ENCODE measurements at places on chromosomes 11 and 22. TPM values are rescaled to one million over a fixed set of nuclear protein-coding genes. Genes with fewer than 3 reads are reported as not detected.
A peak's percentile ranks its signal among the peaks of the same experiment; 100 is the strongest.

Gene MARK2
- 24.7 TPM for polyA plus RNA-seq

Gene UPK3A
- 0.93 TPM for polyA plus RNA-seq

Gene UQCR10
- polyA plus RNA-seq: 411 TPM

Gene MEN1
- 21.2 TPM for polyA plus RNA-seq

Gene PHF21B
- polyA plus RNA-seq: 0.03 TPM

Gene KREMEN1
- 13.9 TPM for polyA plus RNA-seq

Gene POTEH
- polyA plus RNA-seq: not detected

- peak; percentile 55 for DNase-seq
Observed at GRCh38 chr22:42074132-42074811, at the start of gene PHETA2. Gene PHETA2 (plus strand): TSS chr22:42074248. CDS start chr22:42077294, 3,046 bp downstream.

GRCh38 chr11:65569164-65569972, 909 bp upstream of the ZNRD2 start:
- DNase-seq: no peak

GRCh38 chr11:122843281-122844141, 5.2 kb downstream of the CRTAM start:
- DNase-seq: no peak

DNA sequence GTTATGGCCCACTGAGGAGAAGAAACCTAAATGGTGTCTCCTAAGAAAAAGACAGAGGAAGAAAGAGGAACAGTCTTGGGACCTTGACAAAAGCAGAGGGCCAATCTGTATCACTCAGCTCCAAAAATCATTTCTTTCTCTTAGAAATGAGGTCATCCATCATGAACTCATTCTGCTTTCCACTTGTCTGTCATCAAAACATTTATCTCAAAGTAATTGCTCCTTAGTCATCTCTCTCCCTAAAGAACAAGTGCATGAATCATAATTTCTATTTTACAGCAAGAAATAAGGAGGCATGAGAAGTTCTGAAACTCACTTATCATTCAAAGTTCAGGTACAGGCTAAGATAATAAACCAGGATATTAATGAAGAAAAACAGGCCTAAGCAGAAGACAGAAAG, 375.6 kb downstream of the KCNA4 start:
- no peak for DNase-seq

DNA sequence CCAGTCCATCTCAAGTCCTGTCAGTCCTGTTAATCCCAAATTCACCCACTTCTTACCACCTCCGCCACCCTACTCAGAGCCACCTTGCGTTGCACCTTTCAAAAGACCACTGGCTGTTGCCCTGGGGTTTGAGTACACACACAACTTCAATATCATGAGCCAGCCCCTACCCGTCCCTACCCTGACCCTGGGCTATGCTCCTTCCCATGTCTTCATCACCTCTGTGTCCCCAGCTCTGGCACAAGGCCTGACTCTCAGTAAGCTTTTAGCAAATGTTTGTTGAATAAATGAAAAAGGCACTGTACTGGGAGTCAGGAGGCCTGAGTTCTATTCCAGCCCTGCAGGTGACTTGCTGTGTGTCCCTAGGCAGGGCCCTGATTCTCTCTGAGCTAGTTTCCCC, 26.5 kb downstream of the OTOG start:
- no peak for DNase-seq

DNA sequence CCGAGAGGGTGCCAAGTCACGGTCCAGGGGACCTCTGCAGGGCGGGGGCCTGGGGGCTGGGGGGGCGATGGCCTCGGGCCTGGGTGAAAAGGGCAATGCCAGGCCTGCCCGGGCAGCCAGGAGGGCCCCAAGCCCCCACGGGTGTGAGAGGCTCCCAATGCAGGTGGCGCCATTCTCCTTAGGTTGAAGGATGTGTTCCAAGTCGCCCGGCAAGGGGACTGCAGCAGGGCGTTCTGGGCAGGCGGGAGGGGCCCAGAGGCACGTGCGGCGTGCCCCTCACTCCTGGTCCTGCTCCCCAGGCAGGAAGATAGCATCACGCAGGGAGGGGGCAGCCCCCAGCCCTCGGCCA, 730 bp upstream of the TNNI2 start:
- no peak for DNase-seq

DNA sequence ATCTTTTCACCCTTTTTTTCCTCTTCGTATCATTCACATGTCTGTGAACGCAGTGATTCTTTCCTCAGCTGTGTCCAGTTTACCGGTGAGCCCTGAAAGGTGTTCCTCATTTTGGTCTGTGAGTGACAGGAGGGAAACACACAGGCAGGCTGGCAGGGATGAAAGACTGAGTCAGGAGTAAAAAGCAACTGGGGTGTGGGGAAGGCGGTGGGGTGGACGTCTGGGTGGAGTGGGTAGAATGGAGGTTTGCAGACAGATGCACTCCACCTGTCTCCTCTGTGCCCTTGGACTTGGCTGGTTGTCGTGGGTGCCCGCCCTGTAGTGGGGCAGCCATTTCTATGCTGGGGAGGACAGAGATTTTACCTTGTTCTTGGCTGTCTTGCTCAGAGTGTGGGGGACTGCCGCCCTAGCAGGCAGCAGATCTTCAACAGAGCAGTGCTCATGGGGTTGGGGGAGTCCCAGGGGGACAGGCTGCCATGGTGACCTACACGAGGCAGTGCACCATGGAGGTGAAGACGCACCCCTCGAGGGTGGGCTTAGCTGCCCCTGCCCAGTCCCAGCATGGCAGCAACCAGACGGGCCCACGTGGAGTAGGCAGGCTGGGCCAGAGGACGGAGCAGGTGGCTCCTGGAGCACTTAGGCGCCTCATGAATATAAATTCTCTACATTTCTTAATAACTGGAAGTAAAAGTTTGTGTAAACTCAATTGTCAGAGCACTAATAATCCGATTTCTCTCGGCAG, 603.7 kb downstream of the TBC1D22A start:
- no peak for DNase-seq

GRCh38 chr11:75023446-75024067, 34.8 kb downstream of the NEU3 start:
- DNase-seq: no peak

GRCh38 chr11:69834251-69834650, 15.0 kb upstream of the FGF3 start:
- no peak for DNase-seq

DNA sequence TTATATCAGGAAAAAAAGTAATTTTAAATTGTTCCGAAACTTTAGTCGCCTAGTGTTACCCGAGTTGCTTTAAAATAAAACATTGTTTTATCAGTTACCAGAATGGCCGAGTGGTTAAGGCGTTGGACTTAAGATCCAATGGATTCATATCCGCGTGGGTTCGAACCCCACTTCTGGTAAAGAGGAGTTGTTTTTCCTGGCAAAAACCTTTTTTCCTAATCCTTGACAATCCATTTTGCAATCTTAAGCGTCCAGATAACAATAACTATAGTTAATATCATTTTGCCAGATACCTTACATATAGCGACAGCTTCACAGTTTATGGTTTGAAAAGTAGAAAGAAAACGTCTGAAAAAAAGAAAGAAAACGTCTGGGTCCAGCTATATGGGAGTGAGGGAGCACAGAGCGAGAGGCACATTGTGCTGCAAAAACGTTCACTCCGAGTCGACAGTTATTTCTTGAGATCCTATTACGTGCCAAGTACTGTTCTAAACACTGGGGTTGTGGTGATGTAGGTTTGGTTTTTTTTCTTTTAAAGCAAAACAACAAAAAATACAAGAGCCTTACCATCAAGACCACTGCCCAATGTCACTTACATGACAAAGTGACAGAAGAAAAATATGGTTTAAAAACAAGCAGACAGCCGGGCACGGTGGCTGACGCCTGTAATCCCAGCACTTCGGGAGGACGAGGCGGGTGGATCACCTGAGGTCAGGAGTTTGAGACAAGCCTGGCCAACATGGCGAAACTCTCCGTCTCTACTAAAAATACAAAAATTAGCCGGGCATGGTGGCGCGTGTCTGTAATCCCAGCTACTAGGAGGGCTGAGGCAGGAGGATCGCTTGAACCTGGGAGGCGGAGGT, 40.6 kb downstream of the OR4D9 start:
- no peak for DNase-seq

DNA sequence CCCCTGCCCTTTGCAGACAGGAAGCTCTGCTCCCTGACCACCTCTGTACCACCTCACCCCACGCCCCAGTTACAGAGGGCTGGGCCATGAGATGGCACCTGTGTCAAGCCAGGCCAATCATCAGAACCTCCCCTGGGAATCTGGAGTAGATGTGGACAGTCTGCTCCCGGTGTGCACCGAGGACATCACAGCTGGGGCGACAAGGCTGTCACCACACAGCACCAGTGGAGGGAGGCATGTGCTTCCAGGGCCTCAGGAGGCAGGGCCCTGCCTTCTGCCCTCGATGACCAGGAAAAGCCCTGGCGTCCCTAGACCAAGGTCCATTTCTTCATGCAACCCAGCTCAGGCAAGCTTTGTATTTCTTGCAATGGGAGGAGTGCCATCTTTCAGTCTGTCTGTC, 309.5 kb downstream of the CTTN start:
- DNase-seq: no peak

DNA sequence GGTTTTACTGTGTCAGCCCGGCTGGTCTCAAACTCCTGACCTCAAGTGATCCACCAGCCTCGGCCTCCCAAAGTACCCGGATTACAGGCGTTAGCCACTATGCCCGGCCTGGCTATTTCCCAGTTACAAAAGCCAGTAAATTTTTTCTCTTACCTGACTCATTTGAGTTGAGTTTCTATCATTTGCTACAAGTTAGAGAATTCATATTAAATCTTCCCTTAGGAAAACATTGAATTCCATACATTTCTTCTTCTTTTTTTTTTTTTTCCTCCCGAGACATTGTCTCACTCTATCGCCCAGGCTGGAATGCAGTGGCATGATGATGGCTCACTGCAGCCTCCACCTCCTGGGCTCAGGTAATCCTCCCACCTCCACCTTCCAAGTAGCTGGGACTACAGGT, 26.0 kb downstream of the CHEK2 start:
- no peak for DNase-seq

GRCh38 chr22:26558248-26558895, 31.6 kb downstream of the TPST2 start:
- no peak for DNase-seq

DNA sequence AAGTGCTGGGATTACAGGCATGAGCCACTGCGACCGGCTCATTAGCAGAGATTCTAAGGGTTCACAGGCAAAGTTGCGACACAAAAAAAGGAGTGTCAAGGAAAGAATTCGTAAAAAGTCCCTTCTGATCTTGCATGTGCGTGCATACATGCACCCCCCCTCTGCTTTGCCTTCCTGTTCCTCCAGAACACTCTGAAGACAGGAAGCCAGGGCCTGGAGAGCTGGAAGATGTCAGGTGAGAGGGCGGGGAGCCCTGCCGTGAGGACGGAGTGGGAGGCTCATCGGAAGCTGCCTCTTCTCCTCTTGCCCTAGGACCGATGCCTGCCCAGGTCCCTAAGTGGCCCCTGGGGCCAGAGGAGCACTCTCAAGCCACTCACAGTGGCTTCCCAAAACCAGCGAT, 89.1 kb downstream of the LARGE1 start:
- no peak for DNase-seq

DNA sequence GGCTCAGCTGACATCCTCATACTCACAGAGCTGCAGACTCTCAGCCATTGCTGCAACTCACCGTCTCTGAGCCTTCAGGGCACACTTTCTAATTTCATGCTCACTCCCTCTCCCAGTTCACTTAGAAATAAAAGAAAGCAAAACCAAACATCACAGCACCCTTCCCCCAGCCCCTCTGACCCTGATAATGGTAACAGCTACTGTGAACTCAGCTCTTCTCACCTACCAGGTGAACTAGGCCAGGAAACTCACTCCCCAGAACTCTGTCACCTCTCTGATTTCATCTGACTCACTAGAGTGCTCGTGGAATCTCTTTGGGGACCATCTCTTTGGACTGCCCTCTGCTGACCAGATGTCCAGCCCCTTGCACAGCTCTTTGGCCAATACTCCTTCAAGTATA, 14.5 kb upstream of the PARVA start:
- DNase-seq: no peak

GRCh38 chr11:130129922-130130321, 29.7 kb upstream of the ST14 start:
- DNase-seq: no peak

DNA sequence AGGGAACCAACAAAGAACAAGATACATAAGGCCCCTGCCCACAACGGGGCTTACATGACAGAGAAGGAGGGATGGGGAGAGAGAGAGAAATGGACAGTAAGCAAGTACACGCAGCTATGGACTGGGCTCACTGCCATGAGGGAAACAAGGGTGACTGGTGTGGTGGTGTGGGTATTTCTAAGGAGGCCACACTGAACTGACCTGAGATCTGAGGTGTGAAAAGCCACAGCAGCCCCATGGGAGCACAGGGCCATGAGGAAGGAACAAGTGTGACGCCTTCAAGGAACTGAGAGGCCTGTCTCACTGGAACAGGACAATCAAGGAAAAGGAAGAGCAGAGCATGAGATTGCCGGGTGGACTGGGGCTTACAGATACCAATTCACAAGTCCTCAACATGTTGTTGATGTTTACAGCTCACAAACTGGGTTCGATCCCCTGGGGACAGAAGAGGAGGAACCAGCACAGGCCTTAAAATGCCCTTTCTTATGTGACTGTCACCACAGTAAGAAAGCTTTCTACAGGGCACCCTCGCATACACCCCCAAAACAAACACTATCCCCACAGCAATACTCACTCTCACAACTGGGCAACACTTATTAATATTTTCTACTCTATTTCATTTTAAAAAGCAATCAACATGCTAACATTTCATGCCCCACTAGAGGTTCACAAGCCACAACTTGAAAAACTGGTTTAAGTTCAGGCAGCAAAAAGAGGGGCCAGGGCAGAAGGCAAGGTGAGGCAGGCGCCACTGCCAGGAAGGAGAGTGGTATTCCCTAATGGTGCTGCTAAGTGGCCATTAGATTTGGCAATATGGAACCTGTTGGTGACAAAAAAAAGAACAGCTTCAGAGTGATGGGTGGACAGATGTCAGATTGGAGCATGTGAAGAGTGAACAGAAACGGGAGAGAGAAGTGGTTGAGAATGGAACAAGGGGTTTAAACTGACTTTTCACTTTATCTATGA, 39.1 kb downstream of the TCIRG1 start:
- no peak for DNase-seq

All from psoas muscle (tissue), 8 donors.